Stimulated activated CD4-positive, alpha-beta T cell treated with anti-CD3 and anti-CD28 coated beads, Interleukin-4, amount 100 ng/mL, for 24 hours (primary cell): ENCODE measurements at places on chromosomes 11 and 22.
A peak's percentile ranks its signal among the peaks of the same experiment; 100 is the strongest.

DNA sequence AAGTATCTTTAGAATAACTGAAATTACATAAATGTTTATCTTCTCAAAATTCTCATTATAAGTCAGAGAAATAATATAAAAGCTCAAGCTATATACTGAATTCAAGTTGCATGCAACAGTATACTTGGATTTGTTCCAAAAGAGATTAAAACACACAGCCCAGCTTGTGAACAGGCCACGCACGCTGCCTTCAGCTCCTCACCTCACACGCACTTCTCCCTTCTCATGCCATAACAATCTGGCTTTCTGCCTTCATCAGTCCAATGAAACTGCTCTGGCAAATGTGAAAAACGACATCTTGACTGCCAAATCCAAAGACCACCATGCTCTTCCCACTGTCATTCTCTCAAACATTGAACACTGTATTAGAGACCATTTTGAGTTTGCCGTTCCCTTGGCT is 22.1 kb downstream of the ATP6V1E1 start:
- no peak for DNase-seq

GRCh38 chr22:36409911-36410756 is 22.4 kb upstream of the MYH9 start:
- DNase-seq, result peak; percentile 65

DNA sequence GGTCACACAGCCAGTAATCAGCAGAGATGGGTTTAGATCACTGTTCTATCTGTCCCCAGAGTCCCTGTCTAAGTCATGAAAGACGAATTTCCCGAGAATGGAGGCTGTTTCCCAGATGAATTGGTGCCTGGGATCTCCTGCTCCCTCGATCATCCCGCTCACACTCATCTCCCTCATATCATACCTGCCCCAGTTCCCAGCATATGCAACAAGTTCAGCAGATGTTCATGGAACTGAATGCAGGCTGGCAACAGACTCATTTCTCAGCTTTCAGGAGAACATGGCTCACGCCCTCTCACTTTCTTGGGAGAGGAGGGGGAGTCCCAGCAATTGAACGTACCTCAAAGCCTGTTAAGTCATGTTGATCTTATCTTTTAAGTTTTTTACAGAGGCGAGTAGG is 22.1 kb downstream of the CD6 start:
- DNase-seq, result peak; percentile 69

GRCh38 chr11:12243486-12243885 is 133.1 kb downstream of the MICAL2 start:
- DNase-seq, result no peak

- no peak for DNase-seq
These were observed 106.0 kb upstream of the ISX start for GRCh38 chr22:34960005-34960404.

DNA sequence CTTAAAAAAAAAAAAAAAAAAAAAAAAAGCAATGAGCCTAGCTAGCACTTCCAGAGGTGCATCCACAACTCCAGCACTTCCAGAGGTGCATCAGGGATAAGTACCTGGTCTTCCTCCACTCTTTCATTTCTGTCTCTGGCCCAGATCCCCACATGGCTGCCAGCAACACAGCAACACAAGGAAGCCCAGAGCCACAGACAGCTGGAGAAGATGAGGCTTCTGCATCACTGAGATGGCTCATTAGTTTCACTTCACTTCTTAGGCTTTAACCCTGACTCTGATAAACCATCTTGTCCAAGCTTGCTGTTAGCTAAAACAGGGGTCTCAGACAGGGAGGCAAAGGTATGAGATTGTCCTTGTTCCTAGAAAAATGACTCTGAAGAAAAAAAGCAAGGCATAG is 35.6 kb downstream of the PC start:
- DNase-seq, result no peak

GRCh38 chr22:49305966-49306631 is 521.6 kb downstream of the BRD1 start:
- DNase-seq, result no peak

DNA sequence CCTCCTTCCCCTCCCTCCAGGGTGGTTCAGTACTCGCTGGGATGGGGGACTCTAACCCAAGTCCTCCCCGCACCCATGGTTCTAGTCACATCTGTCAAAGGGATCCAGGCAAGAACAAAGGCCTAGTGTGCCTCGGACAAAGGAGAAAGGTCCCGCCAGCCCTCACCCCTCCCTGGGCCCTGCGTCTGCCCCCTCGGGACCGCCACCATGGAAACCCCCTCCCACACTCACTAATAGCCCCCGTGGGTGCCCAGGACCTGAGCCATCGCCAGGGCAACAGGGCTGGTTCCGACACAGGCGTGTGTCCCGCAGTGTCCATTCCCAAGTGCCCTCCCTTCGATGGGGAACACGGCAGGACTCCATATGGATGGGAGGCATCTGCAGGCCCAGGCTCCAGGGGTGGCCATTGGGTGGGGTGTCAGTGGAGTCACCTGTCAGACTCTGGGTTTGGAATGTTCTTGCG is 5.1 kb upstream of the CARNS1 start:
- no peak for DNase-seq

GRCh38 chr11:68933605-68934320 is 30.1 kb downstream of the IGHMBP2 start:
- no peak for DNase-seq

DNA sequence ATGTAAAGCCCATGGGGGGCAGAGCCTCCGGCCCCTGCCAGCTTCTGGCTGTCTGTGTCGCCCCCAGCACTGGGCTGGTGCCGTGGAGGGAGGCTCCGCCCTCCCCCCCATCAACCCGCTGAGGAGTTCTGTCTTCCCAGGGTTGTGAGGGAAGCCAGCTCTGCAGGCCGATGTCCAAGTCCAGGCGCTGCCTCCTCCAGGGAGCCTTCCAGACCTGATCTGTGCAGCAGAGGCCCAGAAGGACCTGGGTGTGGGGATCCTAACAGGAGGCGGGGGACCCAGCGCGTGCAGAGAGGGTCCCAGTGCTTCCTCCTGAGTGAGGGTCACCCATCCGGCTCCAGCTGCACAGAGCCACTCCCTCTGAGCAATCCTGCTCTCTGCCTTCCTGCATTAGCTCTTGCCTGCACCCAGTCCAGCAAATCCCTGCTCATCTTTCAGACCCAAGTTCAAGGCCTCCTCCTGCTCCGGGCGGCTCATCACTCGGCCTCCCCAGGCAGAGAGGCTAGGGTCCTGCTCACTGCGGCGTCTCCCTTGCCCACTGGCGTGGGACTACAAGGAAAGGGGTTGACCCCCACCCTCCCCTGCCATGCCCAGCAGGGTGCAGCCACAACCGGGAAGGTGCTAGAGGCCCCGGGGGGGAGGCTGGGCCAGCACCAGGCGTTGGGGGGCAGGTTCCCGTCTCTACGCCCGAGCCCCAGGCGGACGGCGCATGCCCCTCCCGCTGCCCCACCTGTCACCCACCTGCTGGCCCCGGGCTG is 16.4 kb downstream of the PRR33 start:
- DNase-seq, result no peak

GRCh38 chr11:27718346-27718862 is 18.1 kb upstream of the BDNF start:
- no peak for DNase-seq

DNA sequence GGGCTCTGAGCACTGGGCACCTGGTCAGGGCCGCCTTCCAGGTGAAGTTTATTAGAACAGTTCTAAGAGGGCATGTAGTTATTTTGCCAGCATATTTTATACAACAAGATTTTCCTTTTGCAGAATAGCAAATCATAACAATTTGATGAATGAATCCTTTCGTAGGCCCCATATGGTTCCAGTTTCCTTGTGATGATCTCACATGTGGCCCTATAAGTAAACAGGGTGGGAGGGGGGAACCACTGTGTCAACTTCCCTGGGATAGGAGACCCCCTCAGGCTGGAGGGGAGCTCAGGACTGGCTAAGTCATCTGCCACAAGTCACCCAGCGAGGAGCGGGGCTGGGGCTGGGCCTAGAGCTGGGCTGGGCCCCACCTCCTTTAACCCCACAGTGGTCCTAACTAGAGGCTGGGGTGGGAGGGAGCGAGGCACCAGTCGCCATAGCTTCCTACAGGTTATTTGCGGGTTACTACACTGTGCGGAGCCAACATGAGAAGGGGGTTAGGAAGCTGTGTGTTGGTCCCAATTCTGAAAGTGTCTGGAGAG is 4.2 kb downstream of the FBLN1 start:
- no peak for DNase-seq

DNA sequence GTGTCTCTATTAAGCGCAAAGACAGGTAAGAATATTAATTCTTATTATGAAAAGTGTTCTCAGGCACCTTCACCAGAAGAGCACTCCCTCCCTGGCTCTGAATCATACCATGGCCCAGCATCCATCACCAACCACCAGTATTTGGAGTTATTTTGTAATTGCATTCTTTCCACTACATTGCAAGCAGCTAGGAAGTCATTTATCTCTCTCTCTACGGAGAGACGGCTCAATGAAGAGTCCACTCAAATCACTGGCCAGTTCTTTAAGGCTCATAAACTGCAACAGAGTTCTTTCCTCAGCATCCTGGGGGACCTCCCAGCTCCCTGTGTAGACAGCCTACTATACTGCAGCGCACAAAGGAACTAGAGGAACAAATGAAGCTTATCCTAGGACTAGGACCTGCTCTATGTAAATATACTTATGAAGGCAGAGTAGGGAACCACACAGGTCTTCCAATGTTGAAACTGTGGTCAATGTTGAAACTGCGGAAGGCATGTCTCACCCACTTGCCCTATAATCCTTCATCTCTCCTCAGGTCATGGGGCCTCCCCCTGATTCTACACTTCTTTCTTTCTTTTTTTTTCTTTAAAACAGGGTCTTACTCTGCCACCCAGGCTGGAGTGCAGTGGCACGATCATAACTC is 63.4 kb downstream of the AAMDC start:
- no peak for DNase-seq

GRCh38 chr11:111413849-111414248 is 34.8 kb upstream of the POU2AF1 start:
- peak; percentile 66 for DNase-seq

DNA sequence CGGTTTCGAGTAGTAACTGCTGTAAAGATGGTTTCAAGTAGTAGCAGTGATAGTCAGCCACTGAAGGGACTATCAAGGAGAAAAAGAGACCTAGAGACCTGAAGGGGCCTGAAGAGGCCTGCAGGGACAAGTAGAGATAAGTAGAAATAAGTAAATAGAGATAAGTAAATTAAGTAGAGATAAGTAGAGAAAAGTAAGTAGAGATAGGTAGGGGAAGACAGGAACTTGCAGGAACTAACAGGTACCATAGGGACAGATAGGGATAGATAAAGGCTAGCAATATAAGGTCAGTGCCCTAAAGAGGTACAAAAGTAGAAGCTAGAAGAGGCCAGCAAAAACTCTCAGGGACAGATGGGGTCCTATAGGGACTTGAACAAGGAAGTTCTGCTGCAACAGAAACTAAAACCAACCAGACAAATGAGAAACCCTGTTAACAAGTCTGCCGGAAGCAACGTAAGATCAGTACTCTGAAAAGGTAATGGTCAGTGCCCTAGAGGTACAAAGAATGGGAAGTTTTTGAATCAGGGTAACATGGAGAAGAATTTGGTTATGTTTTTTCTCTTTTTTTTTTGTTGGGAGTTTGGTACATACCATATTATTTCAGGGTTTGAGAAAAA is 9.6 kb upstream of the SC5D start:
- no peak for DNase-seq

DNA sequence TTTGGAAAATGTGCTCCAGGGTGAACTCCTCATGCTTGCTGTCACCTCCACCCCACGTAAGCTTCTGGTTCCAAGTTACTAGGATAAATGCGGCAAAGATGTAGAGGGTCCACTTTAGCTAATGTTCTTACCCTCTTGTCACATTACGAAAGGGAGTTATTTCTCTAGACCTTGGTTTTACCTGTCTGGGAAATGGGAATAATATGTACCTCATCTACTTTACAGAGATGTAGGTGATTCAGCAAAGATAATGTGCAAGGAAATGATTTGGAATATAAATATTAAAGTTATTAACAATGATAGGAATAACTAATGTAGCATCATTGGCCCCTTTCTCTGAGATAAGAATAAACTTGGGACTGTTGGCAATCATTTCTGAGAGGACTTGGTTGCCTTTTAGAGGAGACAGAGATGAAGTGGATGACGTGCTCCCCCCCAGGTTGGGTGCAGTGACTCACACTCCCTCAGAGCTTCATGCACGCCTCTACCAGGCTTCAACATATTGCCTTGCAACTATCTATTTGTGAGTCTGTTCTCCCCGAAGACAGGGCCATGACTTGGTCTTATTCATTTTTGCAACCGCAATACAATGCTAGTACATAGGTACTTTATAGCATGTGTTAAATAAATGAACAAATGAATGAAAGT is 97.1 kb downstream of the ME3 start:
- DNase-seq, result no peak

DNA sequence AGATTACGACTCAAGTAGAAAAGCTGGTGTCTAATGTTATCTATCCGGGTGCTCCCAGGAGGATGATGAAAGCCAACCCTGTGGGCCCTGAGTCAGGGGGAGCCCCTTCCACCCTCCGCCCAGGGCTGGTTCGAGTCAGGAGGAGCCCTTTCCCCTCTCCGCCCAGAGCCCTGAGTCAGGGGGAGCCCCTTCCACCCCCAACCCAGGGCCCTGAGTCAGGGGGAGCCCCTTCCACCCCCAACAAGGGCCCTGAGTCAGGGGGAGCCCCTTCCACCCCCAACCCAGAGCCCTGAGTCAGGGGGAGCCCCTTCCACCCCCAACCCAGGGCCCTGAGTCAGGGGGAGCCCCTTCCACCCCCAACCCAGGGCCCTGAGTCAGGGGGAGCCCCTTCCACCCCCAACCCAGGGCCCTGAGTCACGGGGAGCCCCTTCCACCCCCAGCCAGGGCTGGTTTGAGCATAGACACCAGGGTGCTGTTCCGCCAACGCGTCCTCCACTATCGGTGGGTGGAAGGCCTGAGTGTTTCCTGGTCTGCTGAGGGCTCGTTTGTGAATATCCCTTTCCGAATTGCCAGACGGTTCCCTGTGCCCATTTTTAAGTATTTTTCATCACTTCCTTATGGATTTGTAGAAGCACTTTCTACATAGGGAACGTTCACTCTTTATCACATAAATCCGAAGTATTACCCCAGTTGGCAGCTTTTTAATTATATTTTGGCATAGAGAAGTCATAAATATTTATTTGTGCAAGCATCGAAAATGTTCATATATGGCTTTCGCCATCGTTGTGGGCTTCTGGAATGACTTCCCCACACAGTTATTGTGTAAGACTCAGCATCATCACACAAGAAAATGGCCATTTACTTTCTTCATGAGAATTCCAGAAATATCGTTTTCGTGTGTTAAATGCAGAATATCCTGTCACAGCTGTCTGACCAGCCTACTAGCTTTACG is 380.6 kb downstream of the BRD1 start:
- DNase-seq, result no peak

DNA sequence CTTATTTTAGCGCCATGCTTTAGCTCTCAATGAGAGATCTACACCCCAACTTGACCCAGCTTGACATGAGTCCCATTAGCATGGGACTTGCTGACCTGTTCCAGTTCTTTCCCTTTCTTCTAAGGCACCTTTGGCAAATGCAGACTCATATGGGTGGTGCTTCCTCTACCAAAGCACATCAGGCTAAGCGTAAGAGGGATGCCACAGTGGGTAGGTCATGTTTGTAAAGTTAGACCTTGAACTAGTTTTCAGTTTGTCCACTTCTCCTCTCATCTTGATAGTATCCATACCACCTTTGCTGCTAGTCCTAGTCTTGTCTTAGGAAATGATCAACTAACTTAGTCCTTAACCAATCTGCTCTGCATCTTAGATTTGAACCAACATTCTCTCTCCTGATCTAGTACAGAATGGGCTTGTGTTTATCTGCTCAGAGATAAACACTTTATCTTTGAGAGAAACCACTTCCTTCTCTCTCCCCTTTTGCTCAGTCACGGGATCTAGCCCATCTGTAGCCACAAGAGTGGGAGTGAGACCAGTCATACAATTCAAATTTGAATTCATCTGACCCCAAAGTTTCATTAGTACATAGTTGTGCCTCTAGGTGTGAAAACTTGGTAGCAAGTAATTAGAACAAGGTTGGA is 72.1 kb upstream of the CD44 start:
- peak; percentile 59 for DNase-seq
